ENCODE measurements at places on chromosomes 7 and 10.

DNA sequence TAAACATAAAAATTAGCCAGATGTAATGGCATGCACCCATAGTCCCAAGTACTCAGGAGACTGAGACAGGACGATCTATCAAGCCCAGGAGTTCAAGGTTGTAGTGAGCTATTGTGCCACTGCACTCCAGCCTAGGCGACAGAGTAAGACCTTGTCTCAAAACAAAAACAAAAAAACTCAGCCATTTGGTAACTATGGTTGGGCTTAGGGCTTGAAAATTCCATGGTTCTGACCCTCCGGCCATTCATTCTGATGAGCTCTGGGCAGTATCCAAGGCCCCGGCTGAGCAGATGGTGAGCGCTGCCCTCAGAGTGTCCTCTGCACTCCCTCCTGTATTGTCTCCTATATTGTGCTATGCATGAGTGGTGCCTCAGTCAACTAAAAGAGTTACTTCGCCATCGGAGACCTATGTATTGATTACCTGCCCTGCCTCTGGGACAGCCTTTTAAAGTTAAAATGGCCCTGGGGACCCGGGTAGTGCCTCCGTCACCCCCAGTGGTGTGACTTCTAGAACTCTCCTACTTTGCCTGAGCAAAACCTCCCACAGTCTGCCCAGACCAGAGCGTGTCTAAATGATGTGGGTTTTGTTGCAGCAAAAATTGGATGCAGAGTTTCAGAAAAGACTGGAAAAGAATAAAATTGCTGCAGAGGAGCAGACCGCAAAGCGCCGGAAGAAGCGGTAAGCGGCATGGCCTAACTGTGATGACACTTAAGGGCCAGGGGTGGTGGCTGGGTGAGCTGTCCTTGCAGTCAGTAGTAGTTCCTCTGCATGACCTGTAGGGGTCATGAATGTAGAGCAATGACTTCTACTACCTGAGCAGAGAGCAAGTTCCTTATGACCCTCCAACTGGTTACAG lies 8.1 kb downstream of the PRKRIP1 start:
- peak; percentile 61 for DNase-seq

- DNase-seq: peak; percentile 26
Measured at GRCh38 chr7:106417273-106417902, 132.6 kb upstream of the NAMPT start.

- peak; percentile 18 for DNase-seq
Measured at GRCh38 chr10:126598009-126598408, 72.5 kb downstream of the C10orf90 start.

GRCh38 chr7:73341877-73342276 lies 13.9 kb downstream of the FKBP6 start:
- peak; percentile 13 for DNase-seq

GRCh38 chr7:130352194-130353074 lies 7.8 kb downstream of the CPA5 start:
- DNase-seq: no peak

GRCh38 chr10:3350205-3350604 lies 177.6 kb upstream of the PITRM1 start:
- DNase-seq: no peak

GRCh38 chr7:155533827-155534690 lies 12.3 kb downstream of the CNPY1 start:
- peak; percentile 50 for DNase-seq

DNA sequence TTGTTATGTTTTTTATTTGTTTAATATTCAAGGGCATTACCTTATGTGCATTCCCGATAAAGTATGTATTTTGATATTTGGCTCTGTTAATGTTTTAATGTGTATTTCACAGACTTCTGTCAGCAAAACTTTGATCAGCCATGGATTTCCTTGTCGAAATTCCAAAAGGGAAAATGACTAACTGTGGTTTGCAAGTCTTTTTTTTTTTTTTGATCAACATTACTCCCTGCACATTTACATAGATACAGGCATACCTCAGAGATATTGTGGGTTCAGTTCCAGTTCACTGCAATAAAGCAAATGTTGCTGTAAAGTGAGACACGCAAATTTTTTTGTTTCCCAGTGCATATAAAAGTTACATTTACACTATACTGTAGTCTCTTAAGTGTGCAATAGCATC lies 351.9 kb downstream of the CXCL12 start:
- DNase-seq: no peak

GRCh38 chr10:11403116-11403515 lies 208.3 kb downstream of the USP6NL start:
- DNase-seq: peak; percentile 81

- DNase-seq: no peak
Measured at GRCh38 chr7:82559193-82559805, 115.7 kb upstream of the CACNA2D1 start.

DNA sequence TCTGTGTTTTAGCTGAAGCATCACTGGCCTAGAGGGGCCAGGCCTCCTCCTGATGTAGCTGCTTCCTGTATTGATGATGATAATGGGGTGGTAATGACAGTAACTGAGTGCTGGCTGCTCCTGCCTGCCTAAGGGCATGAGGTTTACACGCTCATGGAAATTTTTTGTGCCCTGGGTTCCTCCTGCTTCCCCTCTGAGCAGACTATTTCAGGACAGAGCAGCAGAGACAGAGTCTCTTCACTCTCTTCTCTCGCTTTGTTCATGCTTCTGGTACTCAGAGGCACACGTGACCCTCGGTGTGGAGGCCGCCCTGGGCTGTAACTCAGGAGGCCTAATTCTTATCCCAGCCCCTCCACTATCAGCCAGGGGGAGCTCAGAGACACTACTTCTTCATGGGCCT lies 27.9 kb downstream of the LRRC20 start:
- no peak for DNase-seq

DNA sequence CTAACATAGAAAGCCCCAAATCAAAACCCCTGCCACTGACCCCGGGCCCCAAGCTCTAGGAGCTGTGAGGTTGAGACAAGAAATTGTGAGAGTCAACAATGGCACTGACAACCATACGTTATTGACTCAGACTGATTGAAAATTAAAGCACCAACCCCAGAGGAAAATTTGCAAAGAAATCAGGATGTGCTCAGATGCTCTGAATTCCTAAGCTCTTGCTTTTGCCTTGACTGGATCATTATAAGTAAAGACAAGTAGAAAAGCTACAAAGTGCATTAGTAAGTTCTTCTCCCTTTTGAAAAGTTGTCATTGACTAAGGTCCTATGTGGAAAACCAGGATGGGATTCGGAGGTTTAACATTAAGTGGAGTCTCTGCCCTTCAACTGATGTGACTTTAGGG lies 130.2 kb downstream of the SAMD9 start:
- DNase-seq: no peak

GRCh38 chr10:67438605-67439304 lies 257.2 kb downstream of the CTNNA3 start:
- DNase-seq: no peak

- no peak for DNase-seq
Measured at GRCh38 chr10:120600871-120601649, 144.0 kb downstream of the PLPP4 start.

DNA sequence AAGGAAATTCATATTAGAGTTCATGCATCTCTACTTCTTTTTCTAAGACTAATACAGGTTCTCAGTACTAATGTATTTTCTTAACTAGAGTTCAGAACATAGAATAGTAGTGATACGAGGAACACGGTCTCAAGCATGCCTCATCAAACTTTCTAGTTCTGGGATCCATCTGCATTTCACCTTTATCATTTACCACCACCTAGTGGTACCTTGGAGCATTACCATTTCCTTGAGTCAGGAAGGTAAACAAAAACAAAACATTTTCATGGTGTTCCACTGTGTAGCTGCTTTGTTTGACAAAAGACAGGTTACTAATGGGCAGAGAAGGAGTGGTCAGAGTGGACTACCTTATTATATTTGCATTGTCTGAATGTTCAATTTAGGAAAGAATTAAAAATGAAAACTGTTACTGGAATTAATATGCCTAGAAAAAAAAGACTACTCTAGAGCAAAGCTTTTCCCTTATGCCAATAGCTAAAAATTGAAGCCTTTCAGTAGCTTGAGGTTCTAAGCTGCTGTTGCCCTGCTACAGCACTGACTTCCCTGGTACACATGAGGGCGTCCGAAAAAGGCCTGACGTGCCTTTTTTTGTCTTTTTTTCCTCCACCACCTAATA lies 44.5 kb downstream of the STARD3NL start:
- DNase-seq: no peak

DNA sequence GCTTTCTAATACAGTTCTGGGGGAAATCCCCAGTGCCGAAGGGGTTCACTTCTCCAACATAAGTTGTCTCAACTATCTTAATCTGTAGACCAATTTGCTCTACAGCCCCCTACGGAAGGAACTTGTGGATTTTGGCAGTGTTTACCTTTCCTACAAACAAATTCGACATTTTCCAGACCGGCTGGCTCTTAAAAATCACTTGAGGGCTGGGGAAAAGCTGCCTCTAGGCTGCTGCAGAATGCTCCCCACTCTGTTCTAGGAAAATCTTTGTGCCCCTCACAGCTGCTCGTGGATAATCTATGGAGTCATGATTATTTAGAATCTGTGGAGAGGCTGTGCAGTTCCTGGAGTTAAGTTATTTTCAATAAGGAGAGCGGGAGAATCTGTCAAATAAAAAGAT lies 474.6 kb upstream of the FZD8 start:
- DNase-seq: no peak

DNA sequence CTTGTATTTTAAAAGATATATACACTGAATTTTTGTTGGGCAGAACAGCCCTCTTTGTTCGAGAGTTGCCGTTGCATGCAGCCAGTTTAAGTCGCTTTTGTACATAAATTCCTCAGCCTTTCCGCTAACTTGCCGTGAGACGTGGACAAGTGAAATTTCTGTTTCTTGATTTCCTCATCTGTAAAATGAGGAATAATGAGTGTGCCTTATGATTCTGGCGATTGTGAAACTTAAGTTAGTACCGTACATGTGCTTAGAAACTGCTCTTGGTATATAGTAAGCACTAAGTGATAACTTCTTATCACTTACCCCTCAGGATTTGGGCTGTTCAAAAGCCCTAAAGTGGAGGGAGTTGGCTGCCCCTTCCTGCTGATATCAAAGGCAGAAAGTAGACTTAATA lies 1.4 kb downstream of the CCNJ start:
- no peak for DNase-seq

- DNase-seq: no peak
Measured at GRCh38 chr7:92697414-92697813, 107.2 kb upstream of the FAM133B start.

- no peak for DNase-seq
Measured at GRCh38 chr10:71323407-71323806, 4.3 kb downstream of the SLC29A3 start.

GRCh38 chr7:148623586-148624282 lies 33.2 kb downstream of the C7orf33 start:
- DNase-seq: no peak

- no peak for DNase-seq
Measured at GRCh38 chr10:100886963-100887362, 25.8 kb upstream of the SLF2 start.

GRCh38 chr10:131202990-131203389 lies 108.5 kb downstream of the TCERG1L start:
- DNase-seq: no peak

DNA sequence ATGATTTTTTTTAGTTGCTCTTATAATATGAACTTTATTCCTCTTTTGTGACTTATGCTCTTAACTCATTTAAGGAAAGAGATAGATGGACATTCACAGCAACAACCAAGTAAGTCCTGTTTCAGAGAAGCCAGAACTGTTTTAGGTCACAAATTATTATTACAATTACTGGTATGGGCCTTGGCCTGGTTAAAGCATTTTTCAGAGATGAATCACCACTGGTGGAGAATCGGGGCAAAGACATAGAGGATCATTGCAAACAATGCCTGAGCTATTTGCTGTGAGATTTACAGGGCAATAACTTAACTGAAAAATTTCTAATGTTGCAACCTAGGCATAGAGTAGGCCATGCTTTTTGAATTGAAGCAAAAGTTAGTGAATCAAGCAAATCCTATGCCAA lies 138.0 kb upstream of the YAE1 start:
- no peak for DNase-seq

- DNase-seq: no peak
Measured at GRCh38 chr10:114720685-114721278, 62.7 kb upstream of the ABLIM1 start.

GRCh38 chr10:127971963-127972615 lies 65.2 kb downstream of the PTPRE start:
- DNase-seq: no peak

GRCh38 chr7:936386-937054 lies 18.0 kb downstream of the ADAP1 start:
- DNase-seq: peak; percentile 80

- no peak for DNase-seq
Measured at GRCh38 chr7:51732951-51733350, 416.3 kb upstream of the COBL start.

DNA sequence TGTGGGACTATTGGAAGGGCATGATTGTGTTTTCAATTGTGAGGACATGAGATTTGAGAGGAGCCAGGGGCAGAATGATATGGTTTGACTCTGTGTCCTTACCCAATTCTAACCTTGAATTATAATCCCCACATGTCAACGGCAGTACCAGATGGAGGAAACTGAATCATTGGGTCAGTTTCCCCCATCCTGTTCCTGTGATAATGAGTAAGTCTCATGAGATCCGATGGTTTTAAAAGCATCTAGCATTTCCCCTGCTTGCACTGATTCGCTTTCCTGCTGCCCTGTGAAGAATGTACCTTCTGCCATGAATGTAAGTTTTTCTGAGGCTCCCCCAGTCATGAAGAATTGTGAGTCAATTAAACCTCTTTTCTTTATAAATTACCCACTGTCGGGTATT lies 1367.1 kb downstream of the XPNPEP1 start:
- no peak for DNase-seq

DNA sequence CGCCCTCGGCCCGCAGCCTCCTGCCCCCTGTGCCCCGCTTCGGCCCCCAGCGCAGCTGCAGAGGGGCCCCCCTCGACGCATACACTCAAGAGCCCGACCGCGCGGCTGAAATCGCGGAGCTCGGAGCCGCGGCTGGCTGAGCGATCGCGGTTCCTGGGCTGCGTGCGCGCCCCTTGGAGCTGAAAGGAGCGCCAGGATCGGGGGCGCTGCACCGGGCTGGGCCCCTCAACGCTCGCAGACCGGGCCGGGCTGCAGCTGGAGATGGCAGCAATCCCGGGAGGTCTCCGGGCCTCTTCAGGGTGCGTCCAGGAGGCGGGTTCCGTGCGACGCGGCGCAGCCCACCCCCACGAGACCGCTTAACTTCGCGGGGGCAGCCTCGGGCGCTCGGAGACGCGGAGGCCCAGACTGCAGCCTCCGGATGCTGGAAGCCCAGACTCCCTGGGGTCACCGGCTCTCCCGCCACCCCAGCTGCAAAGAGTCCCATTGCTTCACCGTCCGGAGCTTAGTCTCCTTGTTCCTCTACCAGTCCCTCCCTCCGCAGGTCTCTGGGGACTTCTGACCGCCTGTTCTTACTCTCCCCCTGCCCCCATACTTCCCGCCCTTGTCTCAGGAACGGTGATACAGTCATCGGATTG lies 73.0 kb upstream of the LRRC4 start:
- peak; percentile 23 for DNase-seq

DNA sequence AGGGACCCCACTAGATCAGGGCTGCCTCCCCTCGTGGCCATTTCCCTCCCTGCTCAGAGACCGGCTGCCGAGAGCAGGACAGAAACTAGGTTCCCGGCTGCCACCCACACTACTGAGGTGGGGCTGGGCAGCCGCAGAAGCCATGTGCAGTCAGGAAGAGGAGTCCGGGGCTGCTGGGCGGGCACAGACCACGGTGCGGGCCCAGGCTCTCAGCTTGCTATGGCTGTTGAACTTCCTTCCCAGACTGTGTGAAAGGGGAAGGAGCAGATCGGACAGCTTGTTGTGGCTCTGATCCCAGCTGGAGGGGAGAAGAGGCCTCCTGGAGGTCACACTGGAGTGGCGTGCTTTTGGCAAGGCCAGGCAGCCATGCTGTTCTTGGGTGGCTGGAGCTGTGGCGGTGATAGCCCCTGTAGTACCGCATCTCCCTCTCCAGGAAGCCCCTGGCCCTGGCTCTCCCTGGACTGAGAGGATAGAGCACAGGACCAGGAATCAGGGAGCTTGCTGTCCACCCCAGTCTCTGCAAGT lies 56.8 kb downstream of the HK1 start:
- DNase-seq: peak; percentile 56
